Cortex of kidney (tissue), 1 donor: ENCODE measurements at places on chromosomes 5 and 9.

- no peak for DNase-seq
Observed at GRCh38 chr9:132857616-132858342, 20.3 kb downstream of the AK8 start.

DNA sequence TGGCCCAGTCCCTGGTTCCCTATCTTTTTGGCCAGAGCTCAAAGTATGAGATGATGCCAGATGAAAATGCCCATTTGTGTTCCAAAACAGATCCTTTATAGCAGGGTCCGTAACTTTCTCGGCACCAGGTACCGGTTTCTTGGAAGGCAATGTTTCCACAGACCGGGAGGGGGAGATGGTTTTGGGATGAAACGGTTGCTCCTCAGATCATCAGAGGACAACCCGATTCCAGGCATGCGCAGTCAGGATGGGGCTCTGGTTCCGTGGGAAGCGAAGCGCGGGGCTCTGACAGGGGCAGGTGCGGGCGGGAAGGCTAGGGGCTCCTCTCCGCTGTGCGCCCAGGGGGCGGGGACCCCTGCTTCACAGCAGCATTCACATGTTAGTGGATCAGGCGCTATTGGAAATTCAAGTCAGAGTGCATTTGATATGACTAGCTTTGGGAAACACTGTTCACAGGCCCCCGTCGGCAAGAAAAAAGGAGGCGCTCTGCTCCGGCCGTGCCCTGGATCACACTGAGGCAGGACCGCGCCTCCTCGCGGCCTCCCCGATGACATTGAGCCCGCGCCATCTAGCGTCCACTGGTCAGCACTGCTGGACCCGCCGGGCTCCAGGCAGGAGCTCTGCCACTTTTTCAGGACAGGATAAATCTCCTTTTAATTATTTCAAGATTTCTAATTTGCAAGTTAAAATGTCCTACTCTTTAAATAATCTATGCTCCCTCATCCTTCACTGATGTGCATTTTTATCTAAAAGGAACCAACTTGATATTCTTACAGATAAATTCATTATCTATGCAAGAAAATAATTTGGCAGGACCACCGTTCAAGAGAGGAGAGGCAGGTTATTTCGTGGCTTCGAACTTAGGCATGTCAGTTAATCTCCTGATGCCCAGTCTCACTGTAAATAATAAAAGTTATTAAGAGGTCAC is 190.0 kb downstream of the FANCC start:
- DNase-seq, result no peak

DNA sequence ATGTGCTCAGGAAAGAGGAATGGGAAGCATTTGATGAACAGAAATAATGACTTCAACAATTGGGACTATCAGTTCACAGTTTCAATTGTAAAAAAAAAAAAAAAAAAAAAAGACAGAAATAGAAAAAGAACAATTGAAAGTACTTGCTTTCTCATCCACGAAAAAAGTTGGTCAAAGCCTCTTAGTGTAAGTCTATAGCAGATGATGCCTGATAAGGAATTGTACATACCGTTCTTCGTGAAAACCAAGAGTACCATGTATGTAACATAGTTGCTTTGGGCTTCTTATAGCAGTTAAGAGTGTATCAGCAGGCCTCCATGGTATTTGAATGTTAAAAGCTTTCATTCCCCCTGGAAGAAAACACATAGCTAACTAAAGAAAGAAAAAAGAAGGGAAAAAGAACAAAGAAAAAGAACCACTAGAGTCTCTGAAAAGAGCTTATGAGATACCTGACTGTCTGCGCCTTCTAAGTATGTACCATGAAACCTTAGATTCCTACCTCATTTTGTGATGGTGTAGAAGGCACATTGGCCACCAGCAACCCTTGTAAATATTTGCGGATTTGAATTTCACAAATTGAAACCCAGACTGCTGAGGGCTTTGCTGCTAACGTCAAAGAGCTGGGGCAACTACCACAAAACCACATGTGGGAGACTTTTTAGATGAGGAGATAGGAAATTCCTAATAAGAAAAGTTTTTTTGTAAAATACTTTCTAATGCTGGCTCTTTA is 75.2 kb downstream of the TMC1 start:
- no peak for DNase-seq

- DNase-seq, result no peak
Observed at GRCh38 chr5:163867738-163868137, 362.3 kb downstream of the MAT2B start.

GRCh38 chr5:172906436-172906835 is 52.8 kb upstream of the RPL26L1 start:
- no peak for DNase-seq

- no peak for DNase-seq
Observed at GRCh38 chr5:154677921-154678320, 77.3 kb upstream of the LARP1 start.

GRCh38 chr5:122258241-122258640 is 53.8 kb upstream of the SNCAIP start:
- no peak for DNase-seq

GRCh38 chr5:180640611-180640860 is 8.9 kb downstream of the FLT4 start:
- no peak for DNase-seq
